ENCODE measurements at places on chromosomes 11 and 22. TPM values are rescaled to one million over a fixed set of nuclear protein-coding genes. Genes with fewer than 3 reads are reported as not detected.

Gene KCNJ1
- total RNA-seq = not detected

DNA sequence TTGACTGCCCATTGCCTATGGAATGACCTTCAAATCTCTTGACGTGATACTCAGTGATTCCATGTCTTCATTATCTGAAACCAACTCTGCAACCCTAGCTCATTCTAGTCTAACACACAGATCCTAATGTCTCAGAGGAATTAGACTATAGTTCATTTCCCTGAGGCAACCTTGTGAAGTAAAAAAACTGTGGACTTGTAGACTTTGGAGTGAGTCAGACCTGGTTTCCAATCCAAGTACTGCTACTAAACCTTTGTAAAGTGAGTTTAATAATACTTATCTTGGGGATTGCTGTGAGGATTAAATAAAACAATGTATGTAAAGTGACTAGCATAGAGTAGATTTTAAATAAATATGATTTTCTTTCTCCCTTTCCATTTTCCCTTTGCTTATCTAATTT is 226.1 kb downstream of the BLID start:
- no peak for DNase-seq

GRCh38 chr11:15145151-15145550 is 30.4 kb downstream of the INSC start:
- DNase-seq = no peak

GRCh38 chr11:2580061-2580421 is 119.8 kb downstream of the KCNQ1OT1 start:
- no peak for DNase-seq
